ENCODE measurements at places on chromosomes 1 and 21. TPM values are rescaled to one million over a fixed set of nuclear protein-coding genes. Genes with fewer than 3 reads are reported as not detected.
A peak's percentile ranks its signal among the peaks of the same experiment; 100 is the strongest.

DNA sequence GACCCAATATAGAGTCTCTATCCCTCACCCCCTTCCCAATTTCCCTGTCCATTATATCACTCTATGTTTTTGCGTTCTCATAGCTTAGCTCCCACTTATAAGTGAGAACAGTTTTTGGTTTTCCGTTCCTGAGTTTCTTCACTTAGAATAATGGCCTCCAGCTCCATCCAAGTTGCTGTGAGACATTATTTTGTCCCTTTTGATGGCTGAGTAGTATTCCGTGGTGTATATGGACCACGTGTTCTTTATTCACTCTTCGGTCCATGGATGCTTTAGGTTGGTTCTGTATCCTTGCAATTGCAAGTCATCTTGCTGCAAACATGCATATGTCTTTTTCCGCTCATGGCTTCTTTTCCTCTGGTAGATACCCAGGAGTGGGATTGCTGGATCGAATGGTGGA, 54.3 kb downstream of the AGPAT3 start:
- no peak for DNase-seq
- H3K4me3 ChIP-seq, result no peak overlapping the region
- no peak overlapping the region for H3K27ac ChIP-seq
- H3K36me3 ChIP-seq, result no peaks in the 10 kb centered on the region
- H3K27me3 ChIP-seq, result no peaks in the 10 kb centered on the region
- H3K4me1 ChIP-seq, result peaks cover 51% of the 10 kb centered on the region

NPPB gene
- total RNA-seq, result not detected

DNA sequence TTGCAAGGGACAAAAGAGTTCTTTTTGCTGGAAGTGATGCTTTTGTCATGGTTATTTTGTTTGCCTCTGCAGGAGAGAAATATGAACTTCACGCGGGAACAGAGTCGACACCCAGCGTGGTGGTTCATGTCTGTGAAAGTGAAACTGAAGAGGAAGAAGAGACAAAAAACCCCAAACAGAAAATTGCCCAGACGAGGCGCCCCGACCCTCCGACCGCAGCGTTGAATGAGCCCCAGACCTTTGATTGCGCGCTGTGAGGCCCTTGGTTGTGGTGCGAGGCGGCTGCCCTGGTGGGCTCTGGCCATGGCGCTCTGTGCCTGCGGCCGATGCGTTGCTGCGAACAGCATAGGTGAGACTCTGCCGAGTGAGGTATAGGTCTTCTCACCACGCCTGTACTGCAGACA, 20.9 kb upstream of the NCMAP start:
- peaks cover 15% of the 10 kb centered on the region for H3K36me3 ChIP-seq
- DNase-seq, result no peak
- H3K4me3 ChIP-seq, result no peak overlapping the region
- no peaks in the 10 kb centered on the region for H3K27me3 ChIP-seq
- H3K27ac ChIP-seq, result no peak overlapping the region
- peaks cover 5% of the 10 kb centered on the region for H3K4me1 ChIP-seq

DNA sequence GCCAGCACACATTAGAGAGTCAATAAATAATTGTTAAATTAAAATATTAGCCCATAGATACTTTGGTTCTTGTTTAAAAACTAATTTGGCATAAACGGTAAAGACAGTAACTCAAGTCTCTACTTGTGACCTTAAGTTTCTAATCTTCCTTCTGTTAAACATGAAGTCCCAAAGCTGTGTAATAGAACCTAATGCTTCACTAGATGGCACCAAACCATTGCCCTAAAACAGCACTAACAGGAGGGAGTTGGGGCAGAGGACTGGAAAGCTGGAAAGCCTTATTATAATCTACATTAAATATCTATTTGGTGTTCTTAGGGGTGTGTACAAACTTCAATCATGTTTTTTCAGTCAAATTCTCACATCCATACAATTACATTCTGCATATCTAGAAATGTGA, 176.7 kb downstream of the OLFM3 start:
- DNase-seq, result no peak
- no peaks in the 10 kb centered on the region for H3K4me1 ChIP-seq
- H3K36me3 ChIP-seq, result no peaks in the 10 kb centered on the region
- H3K4me3 ChIP-seq, result no peak overlapping the region

PGM1 gene
- total RNA-seq, result 34.9 TPM

DNA sequence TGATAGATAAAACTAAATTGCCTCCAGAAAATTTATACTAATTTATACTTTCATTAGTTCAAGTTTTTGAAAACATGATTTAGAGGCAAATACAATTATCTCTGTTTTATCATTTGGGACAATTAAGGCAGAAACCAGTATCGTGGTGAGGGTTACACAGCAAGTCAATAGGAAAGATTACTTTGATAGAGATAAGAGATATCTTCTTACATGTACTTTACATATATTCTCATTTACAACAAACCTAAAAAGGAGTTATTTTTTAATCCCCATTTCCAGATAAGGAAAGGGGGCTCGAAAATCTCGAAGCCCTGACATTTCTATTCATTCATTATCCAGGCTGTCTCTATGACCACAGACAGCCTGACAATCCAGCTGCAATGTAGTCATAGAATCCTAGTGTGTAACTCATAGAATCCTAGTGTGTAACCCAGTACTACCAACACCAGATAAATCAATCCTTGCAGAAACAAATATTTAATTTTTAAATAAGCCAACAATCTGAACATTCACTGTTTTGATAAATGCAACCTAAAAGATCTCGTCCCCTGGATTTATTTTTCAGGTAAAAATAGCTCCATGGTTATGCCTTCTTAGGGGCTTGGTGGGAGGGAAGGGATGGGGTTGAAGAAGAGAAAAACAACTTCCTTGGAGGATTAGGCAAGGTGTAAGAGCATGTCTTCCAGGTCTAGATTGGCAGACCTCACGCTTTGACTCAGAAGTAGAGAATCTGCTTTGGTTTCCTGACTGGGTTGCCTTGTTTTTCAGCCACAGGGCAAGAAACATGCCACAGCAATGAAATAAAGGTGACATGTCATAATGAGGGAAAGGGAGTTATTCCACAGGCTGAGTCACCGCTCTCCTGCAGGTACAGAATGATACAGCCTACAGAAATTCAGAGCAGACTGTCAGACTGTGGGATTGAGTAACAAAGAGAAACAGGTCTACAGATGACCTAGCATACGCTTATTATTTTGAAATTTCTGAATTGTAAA, 45.6 kb downstream of the IRF2BP2 start:
- DNase-seq, result peak; percentile 54
- peaks cover 13% of the 10 kb centered on the region for H3K4me1 ChIP-seq
- no peak overlapping the region for H3K4me3 ChIP-seq
- no peak overlapping the region for H3K27ac ChIP-seq
- H3K27me3 ChIP-seq, result no peaks in the 10 kb centered on the region

- H3K4me1 ChIP-seq, result no peaks in the 10 kb centered on the region
- no peak overlapping the region for H3K27ac ChIP-seq
- H3K27me3 ChIP-seq, result peaks cover 2% of the 10 kb centered on the region
- H3K4me3 ChIP-seq, result no peak overlapping the region
- H3K36me3 ChIP-seq, result peaks cover 5% of the 10 kb centered on the region
- DNase-seq, result peak; percentile 48
Observed at GRCh38 chr1:221801251-221801661, 59.4 kb upstream of the DUSP10 start.

PRELP gene
- total RNA-seq, result 0.94 TPM

- H3K4me3 ChIP-seq, result no peak overlapping the region
- H3K27me3 ChIP-seq, result no peaks in the 10 kb centered on the region
- no peak overlapping the region for H3K27ac ChIP-seq
- H3K4me1 ChIP-seq, result no peaks in the 10 kb centered on the region
Observed at GRCh38 chr1:56411484-56412180, 167.7 kb downstream of the PLPP3 start.

PIGR gene
- total RNA-seq, result not detected

S100A7A gene
- not detected for total RNA-seq

DNA sequence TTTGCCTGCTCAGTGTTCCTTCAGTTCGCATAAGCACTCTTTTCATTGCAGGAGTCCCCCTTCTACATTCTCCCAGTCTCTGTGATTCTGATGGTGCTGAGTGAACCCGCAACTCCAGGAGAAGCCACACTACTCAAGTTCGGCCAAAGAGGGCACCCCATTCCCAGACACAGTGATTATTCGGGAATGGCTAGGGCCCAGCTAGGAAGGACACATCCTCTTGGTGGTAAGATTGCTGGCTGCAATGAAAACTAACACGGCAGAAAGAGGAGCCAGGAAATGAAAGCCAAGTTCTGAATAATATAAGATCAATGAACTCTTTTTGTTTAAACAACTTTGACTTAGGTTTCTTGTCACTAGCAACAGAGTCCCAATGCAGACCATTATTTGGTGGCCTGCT, 14.9 kb downstream of the CREG1 start:
- H3K4me3 ChIP-seq, result no peak overlapping the region
- no peaks in the 10 kb centered on the region for H3K4me1 ChIP-seq
- H3K27me3 ChIP-seq, result peaks cover 27% of the 10 kb centered on the region
- H3K27ac ChIP-seq, result no peak overlapping the region

- H3K27me3 ChIP-seq, result no peaks in the 10 kb centered on the region
- peak overlapping the region; percentile 86 for H3K27ac ChIP-seq
- H3K36me3 ChIP-seq, result peaks cover 2% of the 10 kb centered on the region
- H3K4me1 ChIP-seq, result peaks cover 43% of the 10 kb centered on the region
- H3K4me3 ChIP-seq, result no peak overlapping the region
Observed at GRCh38 chr1:172286629-172287076, 133.8 kb upstream of the C1orf105 start.

DNA sequence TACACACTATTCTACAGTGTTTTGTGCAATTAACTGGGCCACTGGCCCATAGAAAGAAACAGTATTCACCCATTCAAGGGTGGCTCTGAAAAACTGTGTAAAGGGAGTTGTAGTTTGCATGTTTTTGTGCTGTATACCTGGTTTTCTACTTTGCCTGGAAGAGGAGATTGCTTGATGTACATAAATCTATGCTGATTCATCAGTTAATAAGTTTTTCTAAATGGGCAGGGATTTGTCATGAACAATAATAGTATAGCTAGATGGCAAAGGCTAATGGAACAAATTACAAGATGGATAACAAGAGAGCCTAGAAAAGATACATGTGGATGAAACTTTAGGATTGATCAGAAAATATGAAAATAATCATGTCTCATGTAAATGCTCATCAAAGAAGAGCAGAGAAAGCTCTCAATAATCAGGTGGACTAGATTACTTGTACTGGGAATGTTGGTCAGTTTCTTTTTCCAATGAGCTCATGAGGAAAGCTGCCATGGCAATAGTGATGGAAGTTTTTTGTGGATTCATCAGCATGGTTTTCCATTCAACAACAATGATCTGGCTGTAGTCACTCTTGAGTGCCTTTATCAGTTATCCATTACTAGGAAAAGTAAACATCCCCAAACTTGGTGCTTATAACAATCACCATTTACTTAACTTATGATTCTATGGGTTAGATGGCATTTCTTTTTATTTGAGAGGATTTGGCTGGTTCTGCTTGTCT, 602.8 kb downstream of the BRINP3 start:
- H3K27me3 ChIP-seq, result no peaks in the 10 kb centered on the region
- DNase-seq, result no peak
- no peaks in the 10 kb centered on the region for H3K36me3 ChIP-seq
- no peak overlapping the region for H3K4me3 ChIP-seq
- no peak overlapping the region for H3K27ac ChIP-seq

DNA sequence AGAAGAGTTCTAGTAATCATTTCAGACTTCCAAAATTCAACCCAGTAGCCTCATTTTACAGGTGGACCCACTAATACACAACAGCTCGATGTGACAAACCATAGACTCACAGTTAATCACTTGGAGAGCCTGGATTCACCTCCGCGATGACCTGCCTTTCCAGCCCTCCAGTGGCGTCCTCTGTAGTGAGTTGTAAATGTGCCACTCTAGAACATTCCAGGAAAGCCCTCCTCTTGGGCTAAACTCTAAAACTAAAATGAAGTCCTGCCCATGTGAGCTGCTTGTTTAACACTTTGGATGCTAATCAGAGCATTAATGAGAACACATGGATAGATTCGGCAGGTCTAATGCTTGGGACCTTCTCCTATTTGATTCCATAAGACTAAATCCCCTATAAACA, 140.7 kb downstream of the DHRS3 start:
- no peak overlapping the region for H3K27ac ChIP-seq
- no peak overlapping the region for H3K4me3 ChIP-seq
- H3K36me3 ChIP-seq, result peaks cover 23% of the 10 kb centered on the region
- DNase-seq, result no peak
- H3K4me1 ChIP-seq, result peaks cover 44% of the 10 kb centered on the region

DNA sequence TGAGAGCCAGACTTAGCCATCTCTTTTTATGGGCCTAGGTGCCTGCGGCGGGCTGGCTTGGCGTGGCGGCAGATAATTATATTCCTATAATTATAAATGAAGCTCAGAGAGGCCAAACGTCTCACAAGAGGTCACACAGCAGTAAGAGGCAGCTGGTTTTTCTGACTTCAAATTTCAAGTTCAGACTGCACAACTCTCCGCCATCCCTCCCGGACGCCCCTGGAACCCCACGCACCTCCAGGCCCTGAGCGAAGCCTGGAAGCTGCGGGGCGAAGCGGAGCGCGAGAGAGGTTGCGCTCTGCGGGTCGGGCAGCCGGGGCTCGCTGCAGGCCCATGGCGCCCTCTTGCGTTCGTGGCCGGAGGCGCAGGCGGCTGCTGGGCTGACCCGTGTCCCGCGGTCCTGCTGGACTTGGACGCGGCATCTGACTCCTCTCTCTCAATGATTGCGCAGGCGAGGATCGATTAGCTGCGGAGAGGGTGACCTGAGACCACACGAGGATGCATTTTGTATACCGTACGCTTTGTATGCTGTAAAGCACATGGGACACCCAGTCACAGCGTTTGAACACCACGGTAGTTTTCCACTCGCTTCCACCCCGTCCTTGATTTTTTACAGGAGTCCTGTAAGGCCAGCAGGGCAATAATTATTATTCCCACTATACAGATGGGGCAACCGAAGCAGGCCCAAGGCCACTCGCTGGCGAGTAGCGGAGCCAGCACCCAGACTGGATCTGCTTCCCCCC, 272.7 kb downstream of the FOXD2 start:
- DNase-seq, result peak; percentile 93
- H3K36me3 ChIP-seq, result no peaks in the 10 kb centered on the region
- peaks cover 17% of the 10 kb centered on the region for H3K4me1 ChIP-seq
- H3K27me3 ChIP-seq, result peaks cover 71% of the 10 kb centered on the region

Measured in osteocyte (in vitro differentiated cells).